ENCODE measurements at places on chromosomes 2 and 18.
A peak's percentile ranks its signal among the peaks of the same experiment; 100 is the strongest.

DNA sequence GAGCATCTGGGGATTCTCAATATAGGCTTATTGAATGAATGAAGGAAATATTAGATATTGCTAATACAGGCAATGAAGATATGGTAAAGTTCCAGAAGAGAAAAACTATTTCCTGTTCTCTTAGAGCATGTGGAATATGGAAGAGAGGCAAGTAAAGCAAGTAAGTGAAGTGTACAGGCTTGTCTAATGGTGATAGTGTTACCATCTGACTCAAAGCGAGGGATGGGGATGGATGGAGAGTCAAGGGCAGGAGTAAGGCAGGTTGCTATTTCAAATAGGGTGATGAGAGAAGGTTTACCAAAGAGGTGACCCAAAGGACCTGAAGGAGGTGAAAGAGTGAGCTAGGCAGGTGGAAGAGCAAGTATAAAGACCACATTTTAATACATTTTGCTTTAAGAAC is 55.2 kb upstream of the SLC38A11 start:
- DNase-seq, result no peak

DNA sequence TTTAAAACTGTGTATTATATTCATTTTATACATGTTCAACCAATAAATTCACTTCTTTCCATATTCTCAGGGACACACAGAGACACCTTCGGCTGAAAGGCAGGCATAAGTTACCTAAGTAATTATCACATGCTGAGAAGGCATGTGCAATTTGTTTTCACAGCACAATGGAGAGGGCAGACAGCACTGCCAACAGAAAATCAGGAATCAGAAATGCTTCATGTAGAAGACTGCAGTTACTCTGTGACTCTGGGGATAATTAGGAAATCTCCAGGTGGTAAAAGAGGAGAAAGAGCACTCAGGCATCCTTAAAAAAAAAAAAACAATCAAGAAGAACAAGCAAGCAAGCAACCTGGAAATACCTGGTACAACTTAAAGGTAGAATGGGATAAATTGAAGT is 49.3 kb downstream of the DSEL start:
- no peak for DNase-seq

DNA sequence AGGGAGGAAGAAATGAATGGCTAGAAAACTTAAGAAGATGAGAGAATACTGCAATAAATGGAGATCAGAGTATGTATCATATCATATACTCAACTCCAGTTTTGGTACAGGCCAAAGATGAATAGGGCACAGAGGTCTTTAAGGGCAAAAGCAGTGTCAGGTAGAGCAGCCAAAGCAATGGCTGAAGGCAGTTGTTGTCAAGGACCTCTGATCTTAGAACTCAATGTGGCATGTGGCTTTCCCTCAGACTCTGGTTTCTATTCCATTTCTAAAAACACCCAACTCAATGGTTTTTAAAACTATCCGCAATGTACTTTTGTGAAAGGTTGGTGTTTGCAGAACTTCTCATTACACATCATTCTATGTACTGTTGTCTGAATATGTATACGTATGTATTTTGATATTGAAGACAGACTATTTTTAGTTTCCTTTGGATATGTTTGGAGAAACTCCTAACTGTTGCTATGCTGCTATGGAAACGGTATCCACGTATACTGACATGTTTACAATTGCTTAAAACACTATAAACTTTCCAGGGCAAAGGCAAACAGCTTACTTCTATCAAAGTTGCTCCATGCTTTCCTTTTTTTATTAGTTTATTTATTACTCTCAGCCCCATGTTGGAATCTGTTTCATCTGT is 58.1 kb upstream of the PELI1 start:
- no peak for DNase-seq

GRCh38 chr2:71940695-71941094 is 207.0 kb downstream of the CYP26B1 start:
- no peak for DNase-seq

GRCh38 chr2:233764264-233764663 is 4.2 kb downstream of the UGT1A1 start:
- DNase-seq, result no peak

- peak; percentile 35 for DNase-seq
Observed at GRCh38 chr2:23532391-23533337, 147.7 kb downstream of the KLHL29 start.

- no peak for DNase-seq
Observed at GRCh38 chr2:84891355-84892010, 10.6 kb upstream of the TRABD2A start.

DNA sequence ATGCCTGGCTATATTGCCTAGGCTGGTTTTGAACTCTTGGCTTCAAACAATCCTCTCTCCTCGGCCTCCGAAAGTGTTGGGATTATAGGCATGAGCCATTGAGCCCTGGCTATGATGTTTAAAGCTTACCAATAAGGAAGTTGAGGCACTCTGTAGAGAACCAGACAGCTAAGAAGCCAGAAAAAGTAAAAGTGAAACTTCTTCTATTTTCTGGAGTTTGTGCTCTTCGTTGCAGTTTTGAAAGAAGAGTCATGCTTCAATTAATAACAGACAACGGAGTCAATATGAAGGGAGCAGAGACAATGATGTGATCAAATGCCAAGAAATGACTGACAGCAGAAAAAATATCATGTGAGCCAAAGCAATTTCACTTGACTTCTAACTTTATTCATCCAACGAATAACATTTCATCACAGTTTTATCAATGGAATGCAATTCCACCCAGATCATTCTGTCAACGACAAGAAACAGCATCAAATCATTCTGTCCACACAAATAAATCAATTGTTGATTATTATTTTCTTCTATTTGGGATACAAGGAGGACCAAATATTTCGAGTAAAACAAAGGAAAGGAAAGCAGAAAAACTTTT is 175.5 kb upstream of the CELF4 start:
- no peak for DNase-seq

DNA sequence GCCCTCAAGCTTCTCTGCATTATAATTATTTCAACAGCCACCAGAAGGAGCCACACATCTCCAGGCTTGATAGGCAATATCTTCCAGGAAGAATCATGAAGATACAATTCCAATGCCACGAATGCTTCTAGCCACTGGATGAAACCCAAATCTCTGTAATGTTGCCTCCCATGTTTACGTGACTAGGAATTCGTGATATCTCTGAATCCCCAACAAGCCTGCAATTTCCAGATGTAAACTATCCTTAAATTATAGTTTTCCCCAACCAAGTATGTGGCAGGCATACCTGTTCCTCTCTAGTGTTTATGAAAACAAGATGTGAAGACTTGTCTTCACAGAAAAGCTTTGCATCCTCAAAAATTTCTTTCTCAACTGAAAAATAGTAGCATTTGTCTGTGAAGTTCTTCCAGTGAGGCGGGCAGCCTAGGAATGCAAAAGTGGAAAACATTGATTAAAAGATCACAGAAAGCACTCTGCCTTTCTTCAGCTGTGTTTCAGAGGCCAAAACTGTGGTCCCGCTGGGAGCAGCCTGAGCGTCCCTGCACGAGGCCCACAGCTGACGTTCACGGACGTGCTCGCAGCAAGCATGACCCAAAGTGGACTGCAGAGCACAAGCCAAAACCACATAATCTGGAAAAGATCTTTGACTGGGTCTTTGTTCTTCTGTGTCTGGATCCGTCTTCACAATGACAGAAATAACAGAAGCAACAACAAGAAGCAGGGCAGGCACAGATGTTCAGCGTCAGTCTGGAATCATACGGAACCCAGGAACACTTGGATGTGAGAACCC is 65.1 kb upstream of the THOC1 start:
- no peak for DNase-seq

GRCh38 chr2:70188460-70188859 is 2.4 kb downstream of the C2orf42 start:
- no peak for DNase-seq

- DNase-seq, result no peak
Observed at GRCh38 chr2:181859803-181860202, 31.7 kb upstream of the ITPRID2 start.

GRCh38 chr18:22816266-22817176 is 116.6 kb upstream of the RBBP8 start:
- peak; percentile 8 for DNase-seq

GRCh38 chr2:104660991-104661390 is 192.9 kb upstream of the POU3F3 start:
- DNase-seq, result no peak

DNA sequence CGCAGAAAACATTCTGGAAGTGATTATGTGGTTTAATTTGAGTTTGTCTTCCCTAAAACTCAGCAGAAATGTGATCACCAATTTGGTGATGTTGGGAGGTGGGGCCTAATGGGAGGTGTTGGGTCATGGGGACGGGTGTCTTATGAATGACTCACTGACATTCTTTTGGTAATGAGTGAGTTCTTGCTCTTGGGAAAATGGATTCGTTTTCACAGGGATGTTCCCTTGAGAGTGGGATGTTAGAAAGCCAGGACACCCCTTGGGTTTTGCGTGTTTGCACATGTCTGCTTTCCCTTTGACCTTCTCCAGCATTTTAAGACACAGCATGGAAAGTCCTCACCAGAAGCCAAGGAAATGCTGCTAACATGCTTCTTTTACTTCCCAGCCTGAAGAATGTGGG is 321.5 kb upstream of the NT5C1B start:
- no peak for DNase-seq

GRCh38 chr2:6181926-6182325 is 489.7 kb downstream of the SOX11 start:
- DNase-seq, result no peak

- DNase-seq, result no peak
Observed at GRCh38 chr18:59952283-59953007, 52.6 kb downstream of the PMAIP1 start.

GRCh38 chr2:186841940-186842339 is 7.0 kb downstream of the ZSWIM2 start:
- no peak for DNase-seq

DNA sequence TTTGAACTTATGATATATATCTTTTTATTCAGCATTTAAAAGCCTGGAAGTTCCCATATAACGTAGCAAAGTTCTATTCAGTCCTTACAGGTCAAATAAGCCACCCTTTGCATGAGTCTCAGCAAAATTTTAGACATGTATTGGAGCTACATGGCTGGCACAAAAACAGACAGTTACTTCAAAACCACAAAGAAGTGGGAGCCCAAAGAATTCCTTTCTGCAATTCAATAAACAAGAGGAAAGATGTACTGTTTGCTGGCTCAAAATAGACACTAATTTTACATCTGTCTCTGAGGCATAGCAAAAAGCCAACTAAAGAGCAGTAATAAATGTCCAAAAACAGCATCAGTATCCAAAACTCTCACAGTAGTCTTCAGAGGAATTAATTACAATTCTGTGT is 87.0 kb downstream of the ZEB2 start:
- DNase-seq, result no peak

DNA sequence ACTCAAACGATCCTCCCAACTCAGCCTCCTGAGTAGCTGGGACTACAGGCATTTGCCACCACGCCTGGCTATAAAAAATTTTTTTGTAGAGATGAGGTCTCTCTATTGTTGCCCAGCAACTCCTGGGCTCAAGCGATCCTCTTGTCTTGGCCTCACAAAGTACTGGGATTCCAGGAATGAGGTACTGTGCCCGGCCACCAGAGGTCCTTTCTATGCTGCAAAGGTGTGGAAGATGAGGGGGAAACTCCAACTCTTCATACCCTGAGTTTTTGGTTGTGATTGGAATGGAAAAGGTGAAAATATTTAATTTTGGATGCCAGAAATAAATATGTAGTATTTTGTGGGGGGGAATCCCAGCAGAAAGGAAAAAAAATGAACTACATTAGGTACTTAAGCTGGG is 36.0 kb downstream of the MRPL33 start:
- no peak for DNase-seq

DNA sequence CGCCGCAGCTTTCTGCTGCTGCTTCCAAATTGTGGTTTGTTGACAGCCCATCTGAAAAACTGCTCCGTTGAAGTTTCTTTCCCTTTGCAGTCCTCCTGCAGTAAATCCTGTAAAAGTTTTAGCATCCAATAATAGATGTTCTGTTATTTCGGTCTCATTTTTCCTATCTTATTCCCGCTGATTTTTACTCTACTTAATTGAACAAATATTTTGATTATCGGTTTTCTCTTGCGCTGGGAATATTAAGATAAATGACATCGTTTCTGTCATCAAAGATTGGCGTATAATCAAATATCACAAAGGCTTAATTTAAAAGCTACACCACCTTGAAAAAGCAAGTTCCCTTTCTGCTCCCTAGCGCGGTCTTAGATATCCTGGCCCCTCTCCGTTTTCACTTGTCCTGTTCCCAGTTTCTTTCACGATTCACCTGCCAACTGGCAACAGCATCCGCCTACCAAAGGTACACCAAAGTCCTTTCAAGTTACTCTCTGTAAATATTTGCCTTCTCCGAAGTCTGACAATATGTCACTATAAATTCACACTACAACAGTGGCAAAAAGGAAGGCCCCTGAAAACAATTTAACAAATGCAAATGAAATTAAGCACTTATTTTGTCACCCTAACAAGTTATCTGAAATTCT is 1.0 kb upstream of the STRN start:
- DNase-seq, result no peak

- DNase-seq, result no peak
Observed at GRCh38 chr2:21890041-21890440, 766.3 kb downstream of the TDRD15 start.

GRCh38 chr2:120477198-120477597 is 131.3 kb downstream of the INHBB start:
- DNase-seq, result no peak

GRCh38 chr2:176873403-176873802 is 339.2 kb upstream of the HNRNPA3 start:
- no peak for DNase-seq

GRCh38 chr18:26642440-26643348 is 94.3 kb upstream of the KCTD1 start:
- no peak for DNase-seq

GRCh38 chr2:39686456-39686855 is 20.7 kb downstream of the TMEM178A start:
- no peak for DNase-seq

DNA sequence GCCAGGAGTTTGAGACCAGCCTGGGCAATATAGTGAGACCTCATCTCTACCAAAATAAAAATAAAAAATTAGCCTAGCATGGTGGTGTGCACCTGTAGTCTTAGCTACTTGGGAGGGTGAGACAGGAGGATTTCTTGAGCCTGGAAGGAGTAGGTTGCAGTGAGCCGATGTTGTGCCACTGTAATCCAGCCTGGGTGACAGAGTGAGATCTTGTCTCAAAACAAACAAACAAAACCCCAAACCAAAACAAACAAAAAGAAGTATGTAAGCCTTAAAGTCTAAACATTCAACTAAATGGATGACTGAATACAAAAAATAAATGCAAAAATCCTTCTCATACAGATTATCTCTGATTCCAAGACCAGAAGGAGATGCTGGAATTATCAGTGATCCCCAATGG is 58.6 kb downstream of the RAB31 start:
- no peak for DNase-seq
